Stimulated activated CD4-positive, alpha-beta T cell treated with anti-CD3 and anti-CD28 coated beads, Interleukin-15, amount 100 ng/mL, for 24 hours (primary cell): ENCODE measurements at places on chromosomes 11 and 22.

GRCh38 chr11:72955466-72955865 is 141.3 kb downstream of the ATG16L2 start:
- no peak for DNase-seq

DNA sequence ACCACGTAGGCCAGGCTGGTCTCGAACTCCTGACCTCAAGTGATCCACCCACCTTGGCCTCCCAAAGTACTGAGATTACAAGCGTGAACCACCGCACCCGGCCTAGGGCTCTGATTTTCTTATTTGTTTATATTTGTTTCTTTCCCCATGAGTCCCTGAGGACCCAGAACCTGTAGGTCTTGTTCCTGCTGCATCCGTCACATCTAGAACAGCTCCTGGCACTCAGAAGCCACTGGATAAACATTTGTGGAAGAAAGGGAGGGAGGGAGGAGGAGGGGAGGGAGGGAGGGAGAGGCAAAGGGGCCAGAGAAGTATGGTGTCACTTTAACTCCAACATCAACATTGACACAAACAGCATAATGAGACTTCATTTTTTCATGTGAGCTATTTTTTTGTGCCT is 67.7 kb downstream of the CELSR1 start:
- DNase-seq, result no peak

DNA sequence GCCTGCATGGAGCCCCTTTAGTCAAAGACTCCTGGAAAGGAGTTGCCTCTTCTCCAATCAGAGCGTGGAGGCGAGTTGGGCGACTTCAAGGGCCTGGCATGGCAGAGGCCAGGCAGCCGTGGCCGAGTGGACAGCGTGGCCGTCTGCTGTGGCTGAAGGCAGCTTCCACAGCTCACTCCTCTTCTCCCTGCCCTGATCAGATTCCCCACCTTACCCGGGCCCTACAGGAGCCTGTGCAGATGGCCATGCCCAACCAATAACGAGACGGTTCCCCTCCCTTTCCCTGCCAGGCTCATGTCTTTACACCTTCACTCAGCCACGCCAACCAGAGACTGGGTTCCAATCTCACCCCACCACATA is 20.0 kb upstream of the SLC22A12 start:
- DNase-seq, result no peak

- no peak for DNase-seq
Observed at GRCh38 chr22:30821863-30822215, 127.2 kb downstream of the OSBP2 start.

GRCh38 chr22:23827351-23827995 is 11.3 kb downstream of the DERL3 start:
- DNase-seq, result no peak
